ENCODE measurements at places on chromosomes 1 and 21. TPM values are rescaled to one million over a fixed set of nuclear protein-coding genes. Genes with fewer than 3 reads are reported as not detected.

The ADAMTS1 gene
- total RNA-seq, result 3.8 TPM

The FAM151A gene
- not detected for total RNA-seq

The BSND gene
- total RNA-seq, result 0.36 TPM

The HIVEP3 gene
- 4.7 TPM for total RNA-seq

The NFASC gene
- total RNA-seq, result 0.98 TPM

The CD1E gene
- total RNA-seq, result not detected

The NENF gene
- 28.6 TPM for total RNA-seq

The INSRR gene
- 0.13 TPM for total RNA-seq

The ASTN1 gene
- 0.96 TPM for total RNA-seq

The ANGPTL3 gene
- total RNA-seq, result 4.7 TPM

- ATAC-seq, result no peak
These were observed 48.8 kb upstream of the LRRC8D start for GRCh38 chr1:89771991-89772560.

DNA sequence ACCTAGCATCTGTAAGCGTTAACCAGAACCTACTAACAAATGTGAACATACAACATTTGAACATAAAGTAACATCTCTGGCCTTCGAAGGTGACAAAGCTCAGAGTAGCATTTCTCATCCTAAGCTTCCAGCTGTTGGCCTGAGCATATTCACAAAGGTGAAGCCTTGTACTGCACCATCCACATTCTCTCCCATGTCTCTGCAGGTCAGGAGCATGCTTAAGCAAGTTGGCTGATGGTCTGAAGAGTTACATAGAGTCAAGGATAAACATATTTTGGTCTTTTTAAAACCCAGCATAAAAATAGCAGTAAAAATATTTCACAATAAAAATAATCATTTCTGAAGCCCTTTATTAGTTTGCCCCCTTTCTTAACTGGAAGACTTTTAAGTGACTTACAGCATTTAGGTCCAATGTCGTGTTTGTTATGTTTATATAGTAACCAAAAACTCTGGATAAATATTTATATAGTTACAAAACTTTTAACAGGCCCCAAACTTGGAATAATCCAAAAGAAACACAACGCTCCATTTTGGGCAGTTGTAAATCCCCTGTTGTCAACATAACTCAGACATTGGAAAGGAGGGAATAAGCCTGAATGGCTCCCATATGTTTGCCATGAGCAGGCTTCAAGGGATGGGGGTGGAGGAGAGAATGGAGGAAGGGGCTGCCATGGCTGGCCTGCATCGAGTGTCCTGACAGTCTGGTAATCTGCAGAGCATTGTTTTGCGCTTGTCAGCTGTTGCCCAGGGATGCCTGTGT is 42.8 kb upstream of the ENAH start:
- no peak for ATAC-seq

DNA sequence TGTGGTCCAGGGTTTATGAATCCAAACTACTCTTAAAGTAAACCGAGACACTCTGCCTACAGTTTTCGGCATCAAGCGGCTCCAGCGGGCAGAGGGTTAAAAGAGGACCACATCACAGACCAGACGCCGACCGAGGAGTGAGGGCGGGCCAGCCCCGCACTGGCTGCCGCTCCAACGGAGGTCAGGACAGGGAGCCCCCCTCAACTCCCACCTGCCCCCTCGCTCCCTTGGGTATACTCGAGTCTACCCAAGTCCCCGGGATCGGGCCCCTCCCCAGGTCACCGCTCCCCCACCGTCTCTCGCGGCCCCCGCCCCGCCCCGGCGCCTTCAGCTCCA is 312 bp downstream of the ARNT start:
- peak; percentile 75 for ATAC-seq

DNA sequence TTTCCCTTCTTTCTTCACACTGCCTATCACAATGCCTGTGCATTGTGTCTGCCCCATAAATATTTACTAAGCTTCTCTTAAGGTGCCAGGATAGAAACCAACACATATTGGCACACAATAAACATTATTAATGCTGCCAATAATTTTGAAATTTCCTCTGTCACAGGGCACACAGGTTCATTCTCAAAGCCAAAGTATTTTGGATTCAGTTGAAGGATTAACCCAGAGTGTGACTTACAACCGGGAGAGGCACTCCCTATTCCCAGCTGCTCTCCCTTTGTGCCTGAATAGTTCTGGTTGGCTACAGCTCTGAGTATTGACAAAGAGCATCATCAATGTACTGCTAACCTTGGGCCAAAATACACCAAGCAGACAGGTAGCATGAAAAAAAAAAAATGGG is 46.6 kb upstream of the ATP1A1 start:
- no peak for ATAC-seq

DNA sequence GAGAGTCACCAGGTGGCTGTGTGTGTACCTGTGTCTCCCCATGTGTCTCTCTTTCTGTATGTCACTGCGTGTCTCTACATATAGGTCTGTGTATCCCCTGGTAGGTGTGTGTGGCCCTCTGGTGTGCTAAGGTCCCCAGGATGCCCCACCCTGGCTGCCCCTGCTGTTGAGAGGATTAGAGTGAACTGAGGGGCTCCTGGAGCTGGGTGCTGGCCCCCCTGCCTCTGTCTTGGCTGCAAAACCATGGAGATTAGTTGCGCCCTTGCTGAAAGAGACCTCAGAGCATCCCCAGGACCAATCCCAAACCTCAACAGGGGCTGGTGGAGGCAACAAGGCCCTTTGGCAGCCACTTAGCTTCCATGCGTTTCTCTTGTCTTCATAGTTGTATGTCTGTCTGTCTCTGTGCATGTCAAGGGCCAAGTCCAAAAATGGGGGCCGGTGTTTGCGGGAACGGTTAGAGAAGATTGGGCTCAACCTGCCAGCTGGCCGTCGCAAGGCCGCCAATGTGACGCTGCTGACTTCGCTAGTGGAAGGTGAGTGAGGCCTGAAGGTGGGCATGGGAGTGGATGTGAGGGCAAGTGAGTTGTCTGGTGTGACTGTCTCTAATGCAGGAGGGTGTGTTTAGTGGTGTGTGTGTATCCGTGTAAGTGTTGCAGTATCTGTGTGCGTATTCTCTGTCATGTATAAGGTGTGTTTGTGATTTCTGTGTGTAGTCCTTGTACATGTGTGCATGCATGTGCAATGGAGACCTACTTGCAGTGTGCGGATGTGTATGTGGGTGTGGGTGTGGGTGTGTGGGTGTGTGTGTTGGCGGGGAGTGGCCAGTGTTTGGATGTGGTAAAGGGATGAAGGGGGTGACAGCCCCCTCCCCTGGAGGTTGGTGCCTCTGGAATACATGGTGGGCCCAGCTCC is 16.7 kb downstream of the TFAP2E start:
- peak; percentile 13 for ATAC-seq

DNA sequence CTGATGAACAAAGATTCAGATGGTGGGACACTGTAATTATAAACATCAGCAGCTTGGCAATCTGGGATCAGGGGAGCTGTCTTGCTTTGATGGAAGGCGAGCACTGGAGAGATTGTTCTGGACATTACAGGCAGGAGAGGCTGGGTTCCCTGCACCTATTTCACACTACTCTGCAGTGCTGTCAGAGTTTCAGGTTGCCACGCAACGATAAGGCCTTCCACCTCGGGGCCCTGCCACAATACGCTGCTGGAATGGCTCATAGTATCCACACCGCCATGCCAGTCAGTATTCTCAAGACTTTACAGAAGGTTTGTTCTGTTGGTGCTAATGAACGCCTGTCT is 96.8 kb downstream of the GLIS1 start:
- ATAC-seq, result no peak

DNA sequence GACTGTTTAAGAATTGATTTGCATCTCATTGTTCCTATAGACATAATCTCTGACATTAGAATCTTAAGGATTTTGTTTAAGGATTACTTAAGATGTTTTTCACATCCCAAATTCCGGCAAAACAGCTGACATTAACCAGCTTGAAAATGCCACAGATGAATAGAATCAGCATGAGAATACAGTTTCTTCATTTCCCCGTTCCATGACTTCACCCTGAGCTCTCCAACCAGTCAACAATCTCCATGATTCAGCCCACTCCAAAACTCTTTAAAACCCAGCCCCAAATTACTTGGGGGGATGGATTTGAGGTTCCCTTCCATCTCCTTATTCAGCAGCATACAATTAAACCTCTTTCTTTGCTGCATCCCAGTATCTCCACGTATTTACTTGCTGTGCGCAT is 201.0 kb downstream of the LYPLAL1 start:
- ATAC-seq, result no peak

- no peak for ATAC-seq
These were observed 170.0 kb upstream of the L1TD1 start for GRCh38 chr1:62024690-62025089.

DNA sequence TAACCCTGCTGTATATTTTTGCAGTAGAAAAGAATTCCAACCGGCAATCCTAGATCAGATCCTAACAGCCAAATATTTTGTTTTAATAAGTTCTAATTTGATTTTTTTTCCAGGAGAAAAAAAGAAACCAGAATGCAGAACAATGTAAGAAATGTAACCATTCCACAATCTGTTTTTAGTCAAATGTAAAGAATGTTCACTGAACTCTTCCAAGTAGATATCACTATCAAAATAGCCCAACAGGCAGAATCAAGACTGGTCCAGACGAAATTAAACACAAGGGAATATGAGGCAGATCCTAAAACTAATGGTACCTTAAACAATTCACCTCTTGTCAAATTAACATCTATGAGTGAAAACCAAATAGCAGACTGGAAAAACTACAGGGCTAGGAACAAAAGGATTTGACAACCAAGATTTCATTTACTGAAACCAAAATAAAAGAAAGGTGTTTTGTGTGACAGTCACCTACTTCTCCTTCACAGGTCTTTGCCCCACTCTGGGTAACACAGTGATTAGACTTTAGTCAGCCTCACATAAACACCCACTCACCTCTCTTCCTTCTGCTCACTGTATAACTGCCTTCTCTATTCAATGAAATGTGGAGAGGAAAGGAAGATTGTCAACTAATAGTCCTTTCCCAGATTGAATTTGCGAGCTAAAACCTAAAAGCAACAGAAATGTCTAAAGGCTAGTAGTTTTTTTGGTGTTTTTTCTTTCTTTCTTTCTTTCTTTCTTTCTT is 137.9 kb downstream of the FAF1 start:
- no peak for ATAC-seq

DNA sequence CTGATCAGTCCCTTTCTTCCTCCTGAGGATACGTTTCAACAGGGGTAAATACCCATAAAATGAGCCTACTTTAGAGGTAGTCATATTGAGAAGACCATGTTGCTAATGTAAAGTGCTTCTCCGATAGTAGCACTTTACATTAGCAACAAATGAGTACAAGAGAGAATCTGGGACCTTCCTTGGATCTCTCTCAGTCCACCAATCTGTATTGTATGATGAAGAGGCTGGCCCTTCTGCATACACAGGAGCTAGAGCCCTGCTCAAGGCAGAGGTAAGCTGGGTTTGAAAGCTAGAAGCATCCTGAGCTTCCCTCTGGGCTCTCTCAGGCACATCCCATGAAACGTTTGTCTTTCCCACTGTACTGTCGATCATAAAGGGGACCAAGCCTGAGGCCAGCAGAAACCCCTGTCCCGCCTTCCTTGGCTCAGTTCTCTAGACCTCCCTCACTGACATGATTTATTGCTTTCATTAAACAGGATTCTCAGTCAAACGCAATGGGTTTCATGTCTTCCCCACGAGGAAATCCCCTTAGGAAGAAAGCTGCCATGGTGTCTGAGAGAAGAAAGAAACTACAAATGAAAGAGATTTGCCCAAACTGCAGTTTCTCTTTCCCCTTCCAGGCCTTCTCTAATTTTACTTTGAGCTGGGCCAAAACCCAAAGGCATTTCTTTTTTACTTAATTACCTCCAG is 62.8 kb upstream of the BCAR3 start:
- ATAC-seq, result peak; percentile 37

DNA sequence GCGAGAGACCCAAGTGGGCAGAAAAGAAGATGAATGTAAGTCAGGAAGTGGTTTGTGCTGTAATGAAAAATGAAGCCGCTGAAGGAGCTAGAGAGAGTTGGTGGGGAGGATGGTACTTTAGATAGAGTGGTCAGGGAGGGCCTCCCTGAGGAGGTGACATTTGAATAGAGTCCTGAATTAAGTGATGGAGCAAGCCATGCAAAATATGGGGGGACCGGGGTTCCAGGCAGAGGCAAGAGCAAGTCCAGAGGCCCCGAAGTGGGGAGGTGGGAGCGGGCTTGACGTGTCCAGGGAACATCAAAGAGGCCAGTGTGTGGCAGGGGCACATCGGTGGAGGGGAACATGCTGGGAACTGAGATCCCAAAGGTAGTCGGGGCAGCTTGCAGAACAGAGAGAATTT is 43.1 kb downstream of the OPRD1 start:
- ATAC-seq, result no peak

DNA sequence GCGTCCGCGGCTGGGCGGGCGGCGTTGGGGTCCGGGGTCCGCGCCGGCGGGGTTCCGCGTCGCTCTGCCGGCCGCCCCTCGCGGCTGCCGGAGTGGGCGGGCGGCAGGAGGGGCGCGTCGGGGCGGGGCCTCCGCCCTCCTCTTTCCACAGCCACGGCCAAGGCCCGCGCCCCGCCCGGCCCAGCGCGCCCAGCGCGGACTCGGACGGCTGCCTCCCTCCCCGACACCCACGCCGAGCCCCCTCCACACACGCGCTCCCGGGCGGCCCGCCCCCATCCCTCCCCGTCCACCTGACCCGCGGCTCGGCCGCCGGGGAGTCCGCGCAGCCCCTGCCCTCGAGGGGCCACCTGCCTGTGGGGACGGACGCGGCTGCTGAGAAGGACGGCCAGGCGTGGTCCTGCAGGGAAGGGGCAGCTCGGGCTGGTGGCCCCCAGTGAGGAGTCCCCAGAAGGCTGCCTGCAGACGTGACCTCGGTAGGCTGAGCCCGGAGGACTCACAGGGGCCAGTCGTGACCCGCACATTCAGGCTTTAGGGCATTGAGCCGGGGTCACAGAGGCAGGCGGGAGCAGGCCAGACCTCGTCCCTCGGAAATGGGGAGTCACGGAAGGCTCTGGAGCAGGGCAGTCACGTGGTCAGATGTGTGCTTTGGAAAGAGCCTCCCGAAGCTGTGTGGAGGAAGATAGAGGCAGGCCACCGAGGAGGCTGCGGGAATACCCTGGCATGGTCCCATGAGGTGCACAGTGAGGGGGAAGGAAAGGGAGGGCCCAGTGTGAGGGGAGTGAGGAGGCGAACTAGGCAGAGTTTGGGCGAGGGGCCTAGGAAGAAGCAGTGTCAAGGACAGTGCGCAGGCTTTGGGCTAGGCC is at the start of gene COL8A2:
COL8A2 (minus strand) TSS at position 94 of the 863 bp plus-strand sequence. CDS start 24,980 bp downstream, outside the sequence.
- peak; percentile 59 for ATAC-seq

DNA sequence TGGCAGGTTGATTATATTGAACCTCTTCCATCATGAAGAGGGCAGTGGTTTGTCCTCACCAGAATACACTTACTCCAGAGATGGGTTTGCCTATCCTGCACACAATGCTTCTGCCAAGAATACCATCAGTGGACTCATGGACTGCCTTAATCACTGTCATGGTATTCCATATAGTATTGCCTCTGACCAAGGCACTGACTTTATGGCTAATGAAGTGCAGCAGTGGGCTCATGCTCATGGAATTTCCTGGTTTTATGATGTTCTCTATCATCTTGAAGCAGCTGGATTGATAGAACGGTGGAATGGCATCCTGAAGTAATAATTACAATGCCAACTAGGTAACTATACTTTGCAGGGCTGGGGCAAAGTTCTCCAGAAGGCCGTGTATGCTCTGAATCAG is 16.6 kb upstream of the GBP6 start:
- ATAC-seq, result no peak

Measured in motor neuron (in vitro differentiated cells).